ENCODE measurements at places on chromosomes 7 and 10. TPM values are rescaled to one million over a fixed set of nuclear protein-coding genes. Genes with fewer than 3 reads are reported as not detected.

PRSS1 gene
- total RNA-seq: not detected

WNT8B gene
- total RNA-seq: 0.07 TPM

CALHM1 gene
- not detected for total RNA-seq

CFAP70 gene
- 0.19 TPM for total RNA-seq

NDUFA5 gene
- 31.6 TPM for total RNA-seq

TBL2 gene
- total RNA-seq: 51.8 TPM

NACAD gene
- total RNA-seq: 0.18 TPM

CRPPA gene
- 0.34 TPM for total RNA-seq

PDK4 gene
- total RNA-seq: 5.0 TPM

CAV1 gene
- 457 TPM for total RNA-seq

CLCN1 gene
- total RNA-seq: 0.06 TPM

PDZD7 gene
- total RNA-seq: 0.71 TPM

C10orf53 gene
- not detected for total RNA-seq

BICC1 gene
- 32.9 TPM for total RNA-seq

RSBN1L gene
- 10.2 TPM for total RNA-seq

ZFYVE27 gene
- 27.7 TPM for total RNA-seq

C10orf95 gene
- total RNA-seq: 0.14 TPM

ARL4A gene
- 44.9 TPM for total RNA-seq

PKD2L1 gene
- total RNA-seq: 0.15 TPM
